ENCODE measurements at places on chromosomes 11 and 22.

- DNase-seq: no peak
Measured at GRCh38 chr11:16781936-16782919, 43.8 kb downstream of the C11orf58 start.

DNA sequence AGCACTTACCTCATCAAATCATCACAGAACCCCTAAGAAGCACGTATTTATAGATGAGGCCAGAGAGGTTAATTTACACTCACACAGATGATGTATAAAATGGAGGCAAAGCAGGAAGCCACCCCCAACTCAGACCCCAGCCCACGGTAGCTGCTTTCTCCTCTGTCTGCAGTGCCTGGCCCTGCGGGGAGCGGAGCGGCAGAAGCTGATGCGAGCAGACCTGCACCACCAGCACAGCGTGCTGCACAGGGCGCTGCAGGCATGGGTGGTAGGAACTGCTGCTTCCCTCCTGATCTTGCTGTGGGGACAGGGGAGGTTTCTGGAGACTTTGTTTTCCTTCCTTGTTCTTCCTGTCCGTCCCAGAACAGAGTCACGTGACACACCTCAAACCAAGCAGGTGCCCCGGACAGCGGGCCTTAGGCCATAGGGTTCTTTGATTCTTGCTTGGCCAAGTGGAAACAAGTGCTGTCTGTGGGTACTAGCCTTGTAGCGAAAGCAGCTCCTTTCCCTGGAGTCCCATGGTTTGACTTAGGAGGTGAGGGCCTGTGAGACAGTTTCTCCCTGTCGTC lies 57.8 kb downstream of the PISD start:
- no peak for DNase-seq

DNA sequence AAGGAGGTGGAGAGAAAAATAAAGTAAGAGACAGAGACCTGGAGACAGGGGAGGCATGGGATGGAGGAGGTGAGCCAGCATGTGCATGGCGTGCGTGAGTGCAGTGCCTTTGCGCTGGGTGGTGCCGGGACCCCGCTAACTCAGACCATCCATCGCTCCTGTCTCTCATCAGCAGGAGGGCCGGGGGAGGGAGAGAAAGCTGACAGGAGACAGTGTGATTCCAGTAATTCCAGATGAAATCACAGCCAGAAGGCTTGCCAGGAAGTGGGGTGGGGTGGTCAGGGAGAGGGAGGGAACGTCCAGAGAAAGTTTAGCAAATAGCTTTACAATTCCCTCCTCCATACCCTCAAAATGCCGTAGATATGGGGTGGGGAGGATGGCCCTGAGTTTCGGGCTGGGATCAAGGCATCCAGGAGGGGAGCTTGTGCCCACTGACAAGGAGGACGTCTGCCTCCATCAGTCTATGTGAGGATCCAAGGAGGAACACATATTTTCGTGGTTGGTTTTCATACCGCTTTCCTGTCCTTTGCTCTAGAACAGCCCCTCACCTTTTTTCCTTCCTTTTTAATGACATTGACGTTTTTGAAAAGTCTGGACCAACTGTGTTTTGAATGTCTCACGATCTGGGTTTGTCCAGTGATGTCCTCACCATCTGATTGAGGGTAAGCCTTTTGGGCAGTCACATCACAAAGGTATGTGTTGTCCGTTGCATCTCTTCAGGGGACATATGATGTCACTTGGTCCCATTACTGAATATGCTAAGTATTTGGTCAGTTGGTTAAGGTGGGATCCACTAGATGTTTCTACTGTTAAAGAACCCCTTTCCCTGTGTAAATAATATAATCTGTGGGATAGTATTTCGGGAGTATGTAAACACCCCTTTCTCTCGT lies 567.3 kb downstream of the MIAT start:
- no peak for DNase-seq

GRCh38 chr11:125239585-125240560 lies 75.3 kb downstream of the PKNOX2 start:
- DNase-seq: no peak

- DNase-seq: peak; percentile 78
Measured at GRCh38 chr22:38317995-38318715, 922 bp upstream of the CSNK1E start.

DNA sequence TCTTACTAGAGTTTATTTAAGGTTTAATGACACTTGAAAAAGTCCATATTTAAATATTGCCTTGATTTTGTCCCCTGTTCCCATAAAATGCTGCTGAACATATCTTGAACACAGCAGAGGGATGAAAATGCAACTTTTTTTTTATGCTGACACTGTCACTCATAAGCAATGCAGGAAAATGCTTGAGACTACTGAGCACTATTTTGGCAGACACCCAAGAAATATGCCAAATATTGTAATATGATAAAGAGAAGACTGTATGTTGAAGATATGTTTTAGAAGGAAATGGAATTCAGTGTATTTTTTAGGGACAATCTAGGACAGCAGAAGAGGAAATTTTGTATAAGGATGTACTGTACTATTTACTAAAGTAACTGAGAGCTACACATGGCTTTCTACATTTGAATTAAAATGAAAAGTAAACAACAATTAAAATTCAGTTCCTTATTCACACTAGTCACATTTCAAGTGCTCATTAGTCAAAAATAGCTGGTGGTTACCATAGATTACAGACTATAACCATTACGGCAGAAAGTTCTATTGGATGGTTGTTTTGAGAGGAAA lies 58.6 kb downstream of the LRRC4C start:
- DNase-seq: no peak

DNA sequence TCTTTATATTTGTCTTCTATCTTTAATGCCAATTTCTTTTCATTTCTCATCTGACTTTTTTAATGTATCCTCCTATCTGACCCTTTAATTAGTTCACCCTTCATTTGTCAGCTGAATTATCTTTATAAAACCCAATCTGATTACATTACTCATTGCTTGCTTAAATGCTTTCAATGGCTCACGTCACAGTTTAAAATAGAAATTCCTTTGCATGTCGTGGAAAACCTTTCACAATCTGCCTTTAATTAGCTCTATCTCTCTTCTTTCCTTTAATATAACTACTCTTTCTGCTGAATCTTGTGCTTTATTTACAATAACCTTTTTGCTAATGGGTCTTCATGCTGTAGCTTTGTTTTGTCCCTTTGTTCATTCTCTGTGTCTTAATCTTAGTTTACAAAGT lies 125.7 kb downstream of the DYNC2H1 start:
- DNase-seq: no peak

GRCh38 chr11:33819278-33820035 lies 45.1 kb upstream of the FBXO3 start:
- no peak for DNase-seq

- no peak for DNase-seq
Measured at GRCh38 chr22:26447584-26448329, 18.7 kb downstream of the ASPHD2 start.

DNA sequence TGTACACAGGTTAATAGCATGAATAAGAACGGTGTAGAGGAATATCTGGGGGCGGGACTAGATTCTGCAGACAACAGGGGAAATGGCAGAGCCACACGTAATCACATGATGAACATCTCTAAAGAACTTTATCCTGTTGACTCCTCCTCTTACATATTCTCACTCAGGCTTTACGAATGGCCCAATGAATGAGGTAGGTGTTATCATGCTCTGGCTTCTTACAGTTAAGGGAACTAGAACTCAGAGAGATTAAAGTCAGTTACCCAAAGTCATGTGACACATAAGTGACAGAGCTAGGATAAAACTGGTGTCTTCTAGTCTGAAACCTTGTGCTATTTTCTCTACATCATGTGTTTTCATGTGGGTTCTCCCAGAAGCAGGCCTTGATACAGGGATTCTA lies 49.0 kb upstream of the BMAL1 start:
- peak; percentile 89 for DNase-seq

DNA sequence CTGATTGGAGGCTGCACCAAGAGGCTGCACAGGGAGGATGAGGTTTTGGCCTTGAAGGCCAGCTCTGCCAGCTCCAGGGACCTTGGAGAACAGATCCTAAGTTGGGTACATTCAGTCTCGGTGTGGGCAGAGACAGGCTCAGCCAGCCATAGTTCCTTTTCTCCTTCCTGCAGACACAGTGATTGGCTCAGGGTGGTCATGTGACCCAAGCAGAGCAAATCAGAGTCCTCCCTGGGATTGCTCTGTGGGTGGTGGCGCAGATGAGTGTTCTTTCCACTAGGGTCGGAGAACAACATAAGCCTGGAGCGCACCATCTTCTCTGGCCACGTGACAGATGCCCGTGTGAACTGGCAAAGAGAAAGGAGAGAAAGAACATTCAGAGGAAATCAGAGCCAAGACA lies 47.1 kb upstream of the CCND1 start:
- no peak for DNase-seq

DNA sequence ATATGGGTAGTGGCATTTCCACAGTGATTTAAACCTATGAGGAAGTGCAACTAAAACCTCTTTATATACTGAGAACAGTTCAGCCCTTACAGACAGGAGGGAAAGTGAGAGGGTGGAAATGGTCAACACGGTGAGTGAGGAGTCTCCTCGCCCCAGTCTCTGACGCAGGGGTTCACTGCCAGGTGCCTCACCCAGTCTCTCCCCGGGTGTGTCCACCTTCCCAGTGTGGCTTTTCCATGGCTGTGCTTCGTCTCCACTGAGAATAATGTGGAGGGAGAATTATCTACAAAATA lies 116.6 kb upstream of the TOP3B start:
- DNase-seq: peak; percentile 59

DNA sequence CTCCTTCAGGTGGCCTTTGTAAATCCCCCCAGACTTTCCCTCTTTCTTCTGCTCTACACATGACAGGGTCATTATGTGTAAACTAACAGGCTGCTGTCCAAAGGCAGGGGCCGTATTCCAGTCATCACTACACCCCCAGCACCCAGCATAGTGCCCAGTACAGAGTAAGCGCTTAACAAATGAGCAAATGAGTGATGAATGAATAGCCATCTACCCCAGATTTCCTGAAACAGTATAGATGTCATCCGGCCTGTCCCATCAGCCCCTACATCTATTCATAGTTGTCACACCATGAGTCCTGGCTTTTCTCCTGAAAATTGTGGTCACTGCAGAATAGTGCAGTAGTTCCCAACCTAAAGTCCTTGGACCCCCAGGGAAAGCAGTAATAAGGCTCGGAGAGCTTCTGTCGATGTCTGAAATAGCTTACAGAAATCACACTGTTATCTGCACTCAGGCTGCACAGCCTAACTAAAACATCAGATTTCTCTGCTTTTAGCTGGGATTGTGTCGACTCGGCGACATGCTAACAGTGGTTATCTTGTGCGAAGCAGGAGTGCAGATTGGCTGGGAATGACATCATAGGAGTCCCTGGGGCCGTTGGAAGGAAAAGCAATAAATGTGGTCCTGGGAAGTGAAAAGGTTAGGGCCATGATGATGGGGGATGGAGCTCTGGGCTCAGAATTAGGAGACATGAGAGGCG lies 143.8 kb upstream of the NECTIN1 start:
- no peak for DNase-seq

GRCh38 chr11:69950120-69950519 lies 128.0 kb upstream of the ANO1 start:
- DNase-seq: peak; percentile 3

DNA sequence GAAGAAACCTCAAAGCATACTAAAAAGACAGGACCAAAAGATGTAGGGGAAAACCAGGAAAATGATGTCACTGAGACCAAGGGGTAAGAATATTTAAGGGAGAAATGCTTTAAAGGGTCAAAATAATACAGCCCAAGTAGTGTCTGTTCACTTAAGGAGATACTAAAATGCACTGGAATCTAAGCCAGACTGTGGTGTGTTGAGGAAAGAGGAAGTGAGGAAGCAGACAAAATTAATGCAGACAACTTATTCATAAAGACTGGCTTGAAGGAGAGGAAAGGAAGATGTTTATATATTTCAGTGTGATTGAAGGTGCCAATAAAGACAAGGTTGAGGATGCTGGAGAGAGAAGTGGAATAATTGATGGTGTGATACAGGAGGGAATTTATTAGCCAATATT lies 15.7 kb downstream of the ZNF215 start:
- peak; percentile 26 for DNase-seq

DNA sequence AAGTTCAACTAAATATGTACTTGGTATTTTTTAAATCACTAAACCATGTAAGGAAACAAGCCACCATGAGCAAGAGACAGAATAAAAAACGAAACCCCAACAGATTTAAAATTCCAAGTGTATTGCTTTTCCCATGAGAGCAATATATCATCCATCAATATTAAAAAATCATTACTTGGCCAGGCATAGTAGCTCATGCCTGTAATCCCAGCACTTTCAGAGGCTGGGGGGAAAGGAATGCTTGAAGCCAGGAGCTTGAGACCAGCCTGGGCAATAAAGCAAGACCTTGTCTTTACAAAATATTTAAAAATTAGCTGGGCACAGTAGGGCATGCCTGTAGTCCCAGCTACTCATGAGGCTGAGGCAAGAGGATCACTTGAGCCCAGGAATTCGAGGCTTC lies 190.8 kb downstream of the TTC28 start:
- no peak for DNase-seq

DNA sequence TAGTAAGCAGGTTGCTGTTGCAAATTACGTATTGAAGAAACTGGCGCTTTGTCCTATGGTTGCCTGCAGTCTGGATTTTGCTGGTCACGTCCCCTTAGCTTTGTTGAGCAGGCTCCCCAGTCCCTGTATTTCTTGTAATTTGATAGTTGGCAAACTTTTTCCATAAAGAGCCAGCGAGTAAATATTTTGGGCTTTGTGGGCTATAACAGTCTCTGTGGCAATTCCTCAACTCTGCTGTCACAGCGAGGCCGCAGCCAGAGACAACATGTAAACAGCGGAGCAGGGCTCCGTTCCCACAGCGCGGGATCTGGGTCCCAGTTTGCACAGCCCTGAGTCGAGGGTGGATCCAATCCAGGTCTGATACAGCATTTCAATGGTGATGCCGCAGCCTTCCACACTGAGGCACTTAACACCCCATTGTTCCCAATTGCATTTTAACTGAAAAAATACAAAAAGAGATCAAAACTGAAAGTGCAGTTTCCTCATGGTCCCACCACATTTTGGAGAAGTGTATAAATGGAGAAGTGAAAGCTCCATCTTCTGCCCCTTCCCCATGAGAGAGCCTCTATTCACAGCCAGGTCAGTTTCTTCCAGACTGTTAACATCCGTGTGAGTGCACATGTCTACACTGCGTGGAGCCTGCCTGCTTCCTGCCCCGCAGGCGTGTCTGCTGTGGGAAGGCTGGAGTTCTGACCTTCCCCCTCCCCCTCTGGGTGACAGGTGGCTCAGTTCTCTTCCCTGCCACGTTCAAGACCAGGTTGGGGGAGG lies 89.1 kb downstream of the RPS6KA4 start:
- peak; percentile 99 for DNase-seq

GRCh38 chr11:79708319-79708932 lies 267.6 kb upstream of the TENM4 start:
- peak; percentile 47 for DNase-seq

DNA sequence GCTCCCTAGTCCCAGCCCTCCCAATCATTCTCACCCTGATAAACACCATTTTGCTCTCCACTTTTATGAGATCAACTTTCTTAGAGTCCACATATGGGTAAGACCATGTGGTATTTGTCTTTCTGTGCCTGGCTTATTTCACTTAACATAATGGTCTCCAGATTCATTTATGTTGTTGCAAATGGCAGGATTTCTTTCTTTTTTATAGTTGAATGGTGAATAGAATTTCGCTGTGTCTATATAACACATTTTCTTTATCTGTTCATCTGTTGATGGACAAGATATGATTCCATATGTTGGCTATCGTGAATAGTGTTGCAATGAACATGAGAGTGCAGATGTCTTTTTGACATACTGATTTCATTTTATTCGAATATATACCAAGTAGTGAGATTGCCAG lies 367.4 kb upstream of the ARHGAP42 start:
- DNase-seq: no peak

Measured in MV-4-11 (cell line).